ENCODE measurements at places on chromosomes 3 and 15.
A peak's percentile ranks its signal among the peaks of the same experiment; 100 is the strongest.

GRCh38 chr3:66402596-66403290, 98.1 kb downstream of the LRIG1 start:
- no peaks in the 10 kb centered on the region for H3K27me3 ChIP-seq
- DNase-seq, result no peak
- no peak overlapping the region for H3K4me3 ChIP-seq
- peak overlapping the region; percentile 41 for H3K27ac ChIP-seq
- H3K36me3 ChIP-seq, result peaks cover 30% of the 10 kb centered on the region

GRCh38 chr3:61685755-61686154, 124.4 kb downstream of the PTPRG start:
- H3K4me3 ChIP-seq, result no peak overlapping the region
- H3K36me3 ChIP-seq, result peaks cover 2% of the 10 kb centered on the region
- no peaks in the 10 kb centered on the region for H3K4me1 ChIP-seq
- no peak for DNase-seq

DNA sequence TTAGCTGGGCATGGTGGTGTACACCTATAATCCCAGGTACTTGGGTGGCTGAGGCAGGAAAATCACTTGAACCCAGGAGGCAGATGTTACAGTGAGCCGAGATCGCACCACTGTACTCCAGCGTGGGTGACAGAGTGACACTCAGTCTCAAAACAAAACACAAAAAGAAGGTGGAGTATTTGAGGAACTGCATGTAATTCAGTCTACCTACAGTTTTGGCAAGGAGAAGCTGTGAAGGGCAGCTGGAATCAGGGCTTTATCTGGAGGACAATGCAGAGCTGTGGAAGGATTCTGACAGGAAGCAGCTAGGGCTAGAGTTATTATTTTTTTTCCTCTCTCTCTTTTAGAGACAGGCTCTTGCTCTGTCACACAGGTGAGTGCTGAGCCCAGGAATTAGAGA, 6.8 kb downstream of the H1-8 start:
- peaks cover 31% of the 10 kb centered on the region for H3K4me1 ChIP-seq
- no peak for DNase-seq
- peaks cover 2% of the 10 kb centered on the region for H3K36me3 ChIP-seq
- peak overlapping the region; percentile 39 for H3K27ac ChIP-seq
- no peak overlapping the region for H3K4me3 ChIP-seq
- H3K27me3 ChIP-seq, result no peaks in the 10 kb centered on the region

DNA sequence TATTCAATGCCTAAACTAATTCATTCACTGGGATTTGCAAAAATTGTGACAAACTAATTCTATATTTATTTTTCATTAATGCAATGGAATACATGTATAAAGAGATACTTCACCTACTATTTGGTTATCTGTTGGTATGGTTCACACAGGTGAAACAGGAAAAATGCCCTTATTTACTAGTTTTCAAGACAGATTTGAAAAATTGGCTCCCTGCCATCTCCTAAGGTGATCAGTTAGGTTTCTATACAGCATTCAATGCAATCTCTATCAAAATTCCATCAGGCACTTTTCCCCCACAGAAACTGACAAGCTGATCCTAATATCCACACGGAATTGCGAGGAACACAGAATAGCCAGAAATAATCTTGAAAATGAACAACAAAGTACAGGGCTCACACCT, 101.1 kb downstream of the DLG1 start:
- no peak overlapping the region for H3K27ac ChIP-seq
- H3K27me3 ChIP-seq, result no peaks in the 10 kb centered on the region
- peaks cover 29% of the 10 kb centered on the region for H3K4me1 ChIP-seq
- no peak for DNase-seq
- H3K36me3 ChIP-seq, result peaks cover 3% of the 10 kb centered on the region
- no peak overlapping the region for H3K4me3 ChIP-seq

GRCh38 chr3:72152551-72153476, 367.9 kb upstream of the PROK2 start:
- H3K4me1 ChIP-seq, result no peaks in the 10 kb centered on the region
- H3K36me3 ChIP-seq, result no peaks in the 10 kb centered on the region
- no peak overlapping the region for H3K27ac ChIP-seq
- DNase-seq, result no peak
- H3K27me3 ChIP-seq, result no peaks in the 10 kb centered on the region
- no peak overlapping the region for H3K4me3 ChIP-seq

- H3K27me3 ChIP-seq, result no peaks in the 10 kb centered on the region
- no peak overlapping the region for H3K4me3 ChIP-seq
These were observed 728.4 kb upstream of the GOLIM4 start for GRCh38 chr3:168824107-168824506.

- H3K4me3 ChIP-seq, result no peak overlapping the region
- H3K27me3 ChIP-seq, result peaks cover 12% of the 10 kb centered on the region
- no peak for DNase-seq
- H3K4me1 ChIP-seq, result no peaks in the 10 kb centered on the region
- H3K36me3 ChIP-seq, result no peaks in the 10 kb centered on the region
These were observed 36.0 kb upstream of the PEX5L start for GRCh38 chr3:180072786-180073185.

DNA sequence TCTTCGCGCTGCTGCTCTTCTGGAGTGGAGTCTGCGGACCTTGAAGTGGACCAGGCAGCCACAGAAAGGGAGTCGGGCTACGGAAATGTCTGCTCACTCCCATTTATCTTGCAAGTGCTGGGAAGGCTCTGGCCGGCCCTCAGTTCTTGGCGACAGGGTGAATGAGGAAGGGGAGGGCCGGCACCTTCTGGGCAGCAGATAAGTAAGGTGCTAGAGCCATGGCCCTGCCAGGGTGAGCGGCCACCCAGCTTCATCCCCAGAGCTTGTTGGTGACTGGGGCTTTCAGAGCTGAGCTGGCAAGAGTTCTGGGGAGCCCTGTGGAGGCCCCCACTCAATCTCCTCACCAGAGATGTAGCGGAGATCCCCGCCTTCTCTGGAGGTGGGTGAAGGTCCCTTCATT, 103.5 kb downstream of the ASB7 start:
- peaks cover 1% of the 10 kb centered on the region for H3K36me3 ChIP-seq
- no peak for DNase-seq
- H3K4me1 ChIP-seq, result no peaks in the 10 kb centered on the region
- no peak overlapping the region for H3K4me3 ChIP-seq

DNA sequence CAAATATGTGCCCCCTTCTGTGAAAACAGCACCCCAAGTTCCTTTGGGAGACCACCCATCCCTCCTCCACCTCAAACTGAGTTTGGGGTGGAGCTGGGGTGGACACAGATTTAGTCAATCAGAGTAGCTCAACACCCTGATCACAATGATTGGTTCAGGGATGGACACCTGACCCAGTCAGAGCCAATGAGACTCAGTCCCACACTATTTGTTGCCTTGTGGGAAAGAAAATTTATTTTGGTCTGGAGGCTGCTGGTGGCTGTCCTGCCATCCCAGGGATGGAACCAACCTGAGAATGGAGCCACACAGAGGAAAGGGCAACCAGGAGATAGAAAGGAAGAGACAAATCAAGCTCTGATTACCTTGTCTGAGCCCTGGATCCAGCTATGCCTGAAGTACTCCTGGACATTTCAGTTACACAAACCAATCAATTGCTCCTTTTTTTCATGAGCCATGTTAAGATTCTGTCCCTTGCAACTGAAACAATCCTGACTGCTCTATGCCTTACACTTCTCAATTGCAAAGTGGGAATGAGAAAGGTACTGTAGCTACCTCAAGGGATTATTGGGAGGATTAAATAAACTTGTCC, 10.6 kb downstream of the DNASE1L3 start:
- peaks cover 2% of the 10 kb centered on the region for H3K36me3 ChIP-seq
- H3K4me3 ChIP-seq, result no peak overlapping the region
